Stimulated activated CD4-positive, alpha-beta T cell treated with anti-CD3 and anti-CD28 coated beads, Interleukin-1b, Interleukin-23, amount 100 ng/mL, for 1 hour (primary cell): ENCODE measurements at places on chromosomes 13 and 19.

GRCh38 chr13:112451512-112452379 lies 75.6 kb downstream of the SPACA7 start:
- DNase-seq = no peak

DNA sequence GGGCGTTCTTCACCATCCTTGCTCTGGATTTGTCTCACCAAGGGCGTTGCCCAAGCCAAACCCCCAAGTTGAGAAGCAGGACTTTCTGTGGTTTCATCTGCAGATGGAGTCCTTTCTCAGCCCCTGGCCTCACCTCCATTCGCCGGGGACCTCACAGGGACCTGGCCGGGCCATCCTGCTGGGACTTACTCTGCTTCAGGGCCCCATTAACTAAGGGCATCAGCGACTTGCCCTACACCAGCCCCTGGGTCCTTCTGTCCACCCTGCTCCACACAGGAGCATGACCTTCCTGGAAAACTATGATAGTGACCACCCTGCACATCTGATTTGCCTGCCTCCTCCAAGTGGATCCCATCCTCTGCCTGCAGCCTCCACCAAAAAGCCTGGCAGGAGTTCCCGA lies 47.2 kb upstream of the SPACA7 start:
- no peak for DNase-seq

- DNase-seq = no peak
Observed at GRCh38 chr13:51981355-51981754, 29.9 kb downstream of the ATP7B start.

DNA sequence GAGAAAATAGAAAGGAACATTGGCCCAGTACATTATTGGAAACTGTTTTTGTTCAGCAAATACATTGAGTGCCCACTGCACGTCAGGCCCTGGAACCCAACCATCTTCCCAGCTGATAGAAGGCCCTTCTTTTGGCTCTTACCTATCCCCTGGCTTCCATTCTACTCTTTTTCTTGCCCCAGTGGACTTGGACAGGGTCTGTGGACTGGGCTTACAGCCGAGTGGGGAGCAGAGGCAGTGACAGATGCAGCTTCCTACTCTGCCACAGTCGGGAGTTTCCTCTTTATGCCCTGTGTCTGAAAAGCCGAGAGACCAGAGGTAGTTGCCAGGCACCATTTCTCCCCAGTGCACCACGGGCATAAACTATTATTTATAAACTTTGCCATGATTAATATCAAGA lies 70.4 kb downstream of the ARHGAP35 start:
- no peak for DNase-seq

GRCh38 chr13:98959291-98959690 lies 18.6 kb downstream of the DOCK9 start:
- DNase-seq = no peak

DNA sequence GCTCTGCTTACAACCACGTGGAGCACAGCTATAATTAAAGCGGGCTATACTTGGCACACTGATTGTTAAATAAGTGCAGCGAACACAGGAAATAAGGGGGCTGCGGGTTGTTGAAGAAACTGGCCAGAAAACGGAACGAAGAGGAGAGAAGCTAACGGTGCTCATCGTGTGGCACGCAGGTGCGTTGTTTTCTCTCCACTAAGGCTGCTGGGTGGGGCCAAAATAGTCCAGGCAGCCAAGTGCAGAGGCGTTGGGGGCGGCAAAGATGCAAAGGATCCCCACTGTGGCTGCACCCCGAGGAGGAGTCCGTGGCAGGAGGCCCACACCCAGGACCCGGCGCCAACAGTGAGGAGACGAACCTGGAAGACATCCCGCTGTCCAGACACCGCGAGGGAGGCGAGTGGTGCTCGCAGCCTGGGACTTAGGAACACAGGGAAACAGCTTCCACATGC lies 8.1 kb upstream of the ARL11 start:
- DNase-seq = no peak

- DNase-seq = no peak
Observed at GRCh38 chr13:48507021-48507420, 25.9 kb downstream of the RCBTB2 start.

GRCh38 chr13:97327506-97328221 lies 105.5 kb downstream of the MBNL2 start:
- no peak for DNase-seq

DNA sequence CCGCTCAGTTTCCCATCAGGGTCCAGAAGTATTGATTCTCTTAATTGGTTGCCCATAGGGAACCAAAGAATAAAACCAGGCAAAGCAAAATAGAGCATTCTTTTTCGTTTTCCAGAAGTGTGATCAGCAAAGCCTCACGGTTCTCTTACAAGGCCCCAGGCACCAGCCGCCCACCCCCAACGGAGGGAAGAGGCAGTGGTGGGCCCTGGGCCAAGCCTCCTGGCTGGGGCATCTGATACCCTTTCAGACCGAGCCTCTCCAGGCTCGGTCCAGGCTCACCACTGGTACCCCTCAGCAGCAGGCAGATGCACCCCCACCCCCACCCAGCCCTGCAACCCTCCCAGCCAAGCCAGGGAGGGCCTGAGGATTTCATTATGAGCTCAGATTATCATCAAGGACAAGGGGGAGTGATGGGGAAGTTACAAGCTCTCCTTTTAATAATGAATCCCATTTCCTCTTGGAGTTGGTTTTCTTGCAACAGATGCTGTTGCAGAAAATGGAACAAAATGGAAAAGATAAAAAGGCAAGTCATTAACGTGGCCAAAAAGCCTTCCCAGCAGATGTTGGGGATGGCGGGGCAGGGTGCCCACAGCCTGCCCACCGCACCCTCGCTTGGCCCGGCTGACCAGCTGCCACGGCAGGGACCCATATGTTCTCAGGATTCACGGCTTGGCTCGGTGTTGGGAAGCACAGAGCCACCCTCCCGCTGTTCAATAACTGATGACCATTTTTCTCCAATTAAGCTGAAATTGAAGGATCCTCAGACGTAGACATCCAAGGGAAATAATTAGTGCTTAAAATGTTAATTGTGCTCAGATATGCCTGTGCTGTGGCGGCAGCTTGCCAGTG lies 45.9 kb upstream of the KCTD15 start:
- DNase-seq = no peak

- no peak for DNase-seq
Observed at GRCh38 chr19:19062454-19063182, 1.2 kb upstream of the SLC25A42 start.

GRCh38 chr13:113040597-113041292 lies 64.8 kb upstream of the F7 start:
- no peak for DNase-seq

GRCh38 chr19:12695997-12696365 lies 450 bp downstream of the FBXW9 start:
- no peak for DNase-seq

DNA sequence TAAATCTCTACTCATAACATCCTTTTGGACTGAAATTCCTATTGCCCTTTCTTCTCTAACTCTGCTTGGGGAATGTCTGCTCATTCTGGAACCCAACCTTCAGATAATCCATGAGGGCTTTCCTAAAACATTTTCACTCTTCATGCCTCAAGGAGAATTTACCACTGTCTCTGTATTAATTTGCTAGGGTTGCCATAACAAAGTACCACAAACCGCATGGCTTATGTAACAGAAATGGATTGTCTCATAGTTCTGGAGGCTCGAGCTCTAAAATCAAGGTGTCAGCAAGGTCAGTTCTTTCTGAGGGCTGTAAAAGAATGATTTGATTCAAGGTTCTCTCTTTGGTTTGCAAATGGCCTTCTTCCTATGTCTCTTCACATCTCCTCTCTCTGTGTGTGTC lies 209.7 kb downstream of the LACC1 start:
- DNase-seq = no peak
